ENCODE measurements at places on chromosomes 11 and 22.

DNA sequence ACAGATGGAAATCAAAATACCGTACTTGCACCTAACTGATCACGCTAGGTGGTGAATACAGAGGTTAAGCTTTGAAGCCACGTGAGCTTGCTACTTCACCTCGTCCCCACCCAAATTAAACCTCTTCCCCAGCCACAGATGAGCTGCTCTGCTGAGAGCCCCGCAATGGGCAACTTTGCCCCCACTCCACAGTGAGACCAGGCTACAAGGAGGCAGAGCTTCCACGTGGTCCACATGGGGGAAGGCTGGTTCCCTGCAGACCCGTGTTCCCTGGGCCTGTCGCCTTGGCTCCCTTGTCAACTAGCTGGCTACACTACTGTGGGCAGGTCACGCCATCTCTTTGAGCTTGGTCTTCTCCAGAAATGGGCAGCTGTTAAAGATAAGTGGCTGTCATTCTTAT, 10.9 kb downstream of the CD5 start:
- no peak for DNase-seq

- no peak for DNase-seq
Measured at GRCh38 chr11:59427068-59427382, 812 bp upstream of the OR5A2 start.

DNA sequence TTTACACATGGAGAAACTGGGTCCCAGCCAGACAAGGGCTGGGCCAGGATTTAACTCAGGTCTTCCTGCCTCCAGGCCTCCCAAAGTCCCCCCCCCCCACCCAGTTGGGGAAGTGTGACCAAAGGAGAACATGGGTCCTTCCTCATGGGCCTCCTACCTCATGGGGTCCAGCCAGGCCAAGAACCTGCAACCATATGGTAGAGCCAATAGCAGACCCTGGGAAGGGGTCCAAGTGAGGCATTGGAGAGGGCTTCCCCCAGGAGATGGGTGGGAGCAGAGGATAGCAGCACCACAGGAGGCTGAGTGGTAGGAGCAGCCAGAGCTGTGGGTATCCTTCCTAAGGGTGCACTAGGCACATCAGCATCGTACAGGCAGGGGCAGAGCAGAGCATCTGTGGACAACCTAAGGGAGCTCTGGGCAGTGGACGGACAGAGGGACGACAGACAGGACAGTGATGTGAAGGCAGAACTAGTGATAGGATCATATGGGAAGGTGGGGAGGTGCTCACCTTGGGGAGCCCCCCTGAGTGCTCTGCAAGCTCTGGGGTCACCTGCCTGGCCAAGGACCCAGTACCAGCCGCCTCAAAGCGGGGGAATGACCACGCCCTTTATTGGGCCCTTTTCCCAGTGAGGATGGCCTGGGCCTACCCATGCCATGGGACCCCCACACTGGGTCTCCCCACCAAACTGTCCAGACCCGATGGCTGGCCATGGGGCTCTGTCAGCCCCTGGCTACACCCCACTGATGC, 4.5 kb downstream of the ARVCF start:
- DNase-seq = no peak

DNA sequence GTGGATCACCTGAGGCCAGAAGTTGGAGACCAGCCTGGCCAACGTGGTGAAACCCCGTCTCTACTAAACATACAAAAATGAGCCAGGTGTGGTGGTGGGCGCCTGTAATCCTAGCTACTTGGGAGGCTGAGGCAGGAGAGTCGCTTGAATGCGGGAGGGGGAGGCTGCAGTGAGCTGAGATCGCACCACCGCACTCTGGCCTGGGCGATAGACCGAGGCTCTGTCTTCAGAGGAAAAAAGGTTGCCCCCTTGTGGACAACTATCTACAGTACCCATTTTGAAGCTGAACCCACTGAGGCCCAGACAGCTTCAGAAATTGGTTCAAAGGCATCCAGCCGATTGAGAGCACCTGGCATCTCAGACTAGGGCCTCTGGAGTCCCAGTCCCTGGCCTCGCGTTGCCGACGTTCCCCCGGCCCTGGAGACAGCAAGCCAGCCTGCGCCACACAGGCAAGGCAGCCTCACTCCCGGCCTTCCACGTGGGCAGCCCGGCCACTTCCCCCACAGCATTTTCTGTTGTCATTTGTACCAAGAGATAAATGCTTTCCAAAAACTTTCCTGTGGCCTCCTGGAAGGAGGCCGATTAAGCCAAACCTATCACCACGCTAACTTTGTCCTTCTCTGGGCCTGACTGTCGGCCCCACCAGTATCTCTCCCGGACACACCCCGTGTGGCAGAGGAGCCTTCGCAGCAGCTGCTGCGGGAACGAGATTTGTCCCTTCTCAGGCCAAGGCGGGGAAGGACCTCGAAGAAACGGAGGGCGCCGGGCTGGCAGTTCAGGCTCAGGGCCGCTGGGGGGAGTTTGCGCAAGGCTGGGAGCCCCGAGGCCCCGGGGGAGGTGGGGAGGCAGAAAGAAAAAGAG, 82.8 kb downstream of the FLI1 start:
- no peak for DNase-seq

DNA sequence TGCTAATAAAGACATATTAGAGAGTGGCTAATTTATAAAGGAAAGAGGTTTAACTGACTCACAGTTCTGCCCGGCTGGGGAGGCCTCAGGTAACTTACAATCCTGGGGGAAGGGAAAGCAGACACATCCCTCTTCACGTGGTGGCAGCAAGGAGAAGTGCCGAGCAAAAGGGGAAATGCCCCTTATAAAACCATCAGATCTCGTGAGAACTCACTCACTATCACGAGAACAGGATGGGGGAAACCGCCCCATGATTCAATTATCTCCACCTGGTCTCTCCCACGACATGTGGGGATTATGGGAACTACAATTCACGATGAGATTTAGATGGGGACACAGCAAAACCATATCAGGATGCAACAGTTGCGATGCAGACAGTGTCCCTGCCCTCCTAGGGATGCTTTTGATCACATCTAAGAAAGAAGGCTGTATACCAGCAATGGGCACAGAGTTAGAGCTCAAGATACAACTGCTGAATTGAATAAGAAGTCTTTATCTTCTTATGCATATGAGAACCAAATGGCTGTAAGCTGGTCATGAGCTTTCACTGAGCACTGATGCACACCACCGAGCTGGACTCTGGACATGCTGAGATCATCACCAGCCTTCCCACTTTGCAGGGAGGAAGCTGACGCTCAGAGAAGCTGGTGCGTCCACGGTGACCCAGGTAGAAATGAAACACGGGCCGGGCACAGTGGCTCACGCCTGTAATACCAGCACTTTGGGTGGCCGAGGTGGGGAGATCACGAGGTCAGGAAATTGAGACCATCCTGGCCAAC, 255.2 kb downstream of the MN1 start:
- DNase-seq = no peak

GRCh38 chr11:109697140-109697843, 275.3 kb downstream of the C11orf87 start:
- peak; percentile 20 for DNase-seq

- no peak for DNase-seq
Measured at GRCh38 chr22:25482868-25483639, 81.4 kb upstream of the GRK3 start.

- DNase-seq = peak; percentile 32
Measured at GRCh38 chr11:34174412-34175041, 69.1 kb downstream of the NAT10 start.

- DNase-seq = peak; percentile 76
Measured at GRCh38 chr11:33633251-33634003, 67.2 kb downstream of the C11orf91 start.

DNA sequence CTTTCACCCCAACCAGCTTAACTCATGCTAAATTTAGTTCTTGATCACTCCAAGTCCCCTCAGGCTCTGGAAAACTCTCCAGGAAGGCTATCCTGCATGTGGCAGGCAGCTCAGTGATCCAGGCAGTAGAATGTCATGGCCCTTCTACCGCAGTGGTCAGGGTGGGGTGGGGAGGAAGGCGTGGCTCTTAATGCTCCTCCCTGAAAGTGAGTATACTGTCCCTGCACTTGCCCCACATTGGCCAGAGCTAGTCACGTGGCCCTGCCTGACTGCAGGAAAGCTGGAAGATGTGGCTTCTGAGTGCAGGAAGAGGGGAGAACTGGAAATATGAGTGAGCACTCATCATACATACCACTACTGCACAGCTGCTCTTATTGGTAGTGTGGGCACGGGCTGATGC, 102.1 kb downstream of the GRAMD1B start:
- DNase-seq = no peak

- no peak for DNase-seq
Measured at GRCh38 chr22:49372530-49373288, 455.0 kb downstream of the BRD1 start.

DNA sequence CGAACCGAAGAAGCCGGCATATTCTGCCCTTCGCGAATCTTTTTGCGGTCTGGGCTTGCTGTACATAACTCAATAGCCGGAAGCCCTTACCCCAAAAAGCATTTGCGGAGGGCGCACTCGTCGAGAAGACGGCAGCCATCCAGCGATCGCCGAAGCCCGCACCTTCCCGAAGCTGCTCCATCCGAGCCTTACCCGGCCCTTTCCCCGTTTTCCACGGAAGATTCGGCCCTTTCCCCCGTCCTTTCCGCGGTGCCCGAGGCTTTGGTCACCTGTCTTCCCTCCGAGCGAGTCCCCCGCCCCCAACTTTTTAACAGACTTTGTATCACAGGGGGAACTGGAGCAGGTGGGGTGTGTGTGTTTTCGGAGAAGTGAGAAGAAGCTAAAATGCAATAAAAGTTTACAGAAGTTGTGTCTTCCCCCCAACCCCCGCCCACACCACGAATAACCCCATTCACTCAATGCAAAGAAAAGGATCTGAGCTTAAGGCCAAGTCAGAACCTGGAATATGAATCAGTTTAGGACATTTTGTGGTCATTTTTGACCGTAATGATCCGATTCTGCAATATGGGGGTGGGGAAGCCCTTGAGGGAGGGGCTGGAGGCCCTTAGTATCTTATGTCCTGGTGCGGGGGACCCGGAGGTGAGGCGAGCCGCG, 99.0 kb upstream of the HSD17B12 start:
- DNase-seq = no peak

- no peak for DNase-seq
Measured at GRCh38 chr22:43743131-43743530, 69.0 kb downstream of the EFCAB6 start.

DNA sequence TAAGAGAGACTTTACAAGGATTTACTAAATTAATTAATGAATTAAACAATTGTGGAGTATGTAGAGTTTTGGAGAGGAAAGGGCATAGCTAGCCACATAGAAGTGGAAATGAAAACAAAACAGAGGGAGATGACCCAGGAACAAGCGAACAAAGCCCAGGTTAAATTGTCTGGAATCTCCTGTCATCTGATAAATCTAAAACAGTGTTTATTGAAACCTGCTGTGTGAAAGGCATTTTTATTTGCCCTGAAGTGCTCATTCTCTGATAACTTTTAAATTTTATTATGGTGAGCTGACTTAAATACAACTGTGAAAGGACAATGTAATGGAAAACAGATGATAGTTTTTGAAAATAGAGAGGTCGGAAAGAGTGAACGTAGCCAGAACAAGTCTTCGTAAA, 682.8 kb upstream of the KIRREL3 start:
- no peak for DNase-seq

- no peak for DNase-seq
Measured at GRCh38 chr22:32602154-32602553, 127.5 kb downstream of the FBXO7 start.

- DNase-seq = no peak
Measured at GRCh38 chr22:40028098-40028425, 33.3 kb downstream of the FAM83F start.

DNA sequence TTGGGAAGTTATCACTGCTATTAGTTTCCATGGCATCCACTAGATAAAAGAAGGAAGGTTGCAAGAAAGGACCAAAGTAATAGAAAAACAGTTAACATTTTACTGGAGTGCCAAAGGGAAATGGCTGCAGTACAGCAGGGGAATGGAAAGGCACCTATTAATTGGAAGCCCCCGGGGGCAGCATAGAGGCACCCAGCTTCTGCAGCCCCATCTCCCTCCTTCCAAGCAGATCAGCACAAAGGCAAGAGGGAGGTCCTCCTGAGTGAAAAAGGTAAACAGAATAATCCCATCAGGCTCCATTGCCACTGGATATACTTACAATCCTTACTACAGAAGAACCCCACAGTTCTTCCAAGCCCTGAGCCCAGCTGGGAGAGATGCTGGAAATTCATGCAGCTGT, 887.1 kb downstream of the DLG2 start:
- no peak for DNase-seq

DNA sequence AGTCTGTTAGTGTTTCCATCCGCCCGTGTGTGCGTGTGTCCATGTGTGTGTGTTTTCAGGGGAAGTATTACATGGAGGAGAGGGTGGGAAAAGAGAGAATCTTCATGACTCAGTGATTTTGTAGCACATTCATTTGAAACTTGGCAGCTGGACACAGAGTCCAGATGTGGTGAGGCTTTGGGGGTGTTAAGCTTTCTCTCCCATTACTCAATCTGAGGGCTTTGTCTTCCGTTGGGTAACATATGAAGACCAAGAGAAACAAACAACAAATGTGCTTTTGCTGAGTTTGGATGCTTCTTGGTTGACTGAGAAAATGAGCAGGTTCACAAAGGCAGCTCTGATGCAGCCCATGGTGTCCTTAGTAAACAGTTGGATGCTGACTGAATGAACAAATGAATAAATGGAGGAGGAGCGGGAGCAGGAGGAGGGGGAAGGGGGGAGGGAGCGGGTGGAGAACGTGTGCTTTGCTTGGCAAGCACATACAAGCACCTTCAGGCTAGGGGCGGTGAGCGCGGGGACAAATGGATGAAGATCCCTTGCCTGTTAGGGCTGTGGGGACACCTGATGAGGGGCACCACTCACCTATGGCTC, 104.3 kb downstream of the ST3GAL4 start:
- no peak for DNase-seq

- DNase-seq = no peak
Measured at GRCh38 chr11:61541598-61541997, 33.0 kb downstream of the LRRC10B start.

DNA sequence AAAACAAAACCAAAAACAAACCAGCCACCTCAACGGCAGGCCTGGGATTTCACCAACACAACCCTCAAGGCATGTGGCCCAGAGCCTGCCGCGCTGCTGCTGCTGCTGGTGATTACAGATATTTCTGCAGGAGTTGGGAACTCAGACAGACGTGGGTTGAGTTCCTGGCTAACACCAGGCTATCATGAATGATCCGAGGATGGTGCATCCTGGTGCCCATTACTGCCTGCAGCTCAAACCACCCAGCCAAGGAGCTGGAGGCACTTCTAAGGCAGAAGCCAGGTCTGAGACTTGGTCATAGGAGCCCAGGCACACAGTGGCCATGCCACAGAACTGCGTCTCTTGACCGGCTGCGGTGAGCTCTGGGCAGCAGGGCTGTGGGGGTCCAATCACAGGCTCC, 151.8 kb downstream of the MPPED1 start:
- no peak for DNase-seq
